Naive thymus-derived CD4-positive, alpha-beta T cell (primary cell): ENCODE measurements at places on chromosomes 7 and 10.

- no peaks in the 10 kb centered on the region for H3K4me1 ChIP-seq
- no peak overlapping the region for H3K27ac ChIP-seq
- H3K4me3 ChIP-seq: no peak overlapping the region
- DNase-seq: no peak
Observed at GRCh38 chr10:69677985-69678654, 48.1 kb downstream of the FAM241B start.

GRCh38 chr10:87545783-87546182, 41.1 kb downstream of the MINPP1 start:
- H3K4me3 ChIP-seq: no peak overlapping the region
- peaks cover 7% of the 10 kb centered on the region for H3K4me1 ChIP-seq
- no peak overlapping the region for H3K27ac ChIP-seq
- H3K36me3 ChIP-seq: peaks cover 4% of the 10 kb centered on the region
- no peak for DNase-seq
- no peaks in the 10 kb centered on the region for H3K27me3 ChIP-seq

DNA sequence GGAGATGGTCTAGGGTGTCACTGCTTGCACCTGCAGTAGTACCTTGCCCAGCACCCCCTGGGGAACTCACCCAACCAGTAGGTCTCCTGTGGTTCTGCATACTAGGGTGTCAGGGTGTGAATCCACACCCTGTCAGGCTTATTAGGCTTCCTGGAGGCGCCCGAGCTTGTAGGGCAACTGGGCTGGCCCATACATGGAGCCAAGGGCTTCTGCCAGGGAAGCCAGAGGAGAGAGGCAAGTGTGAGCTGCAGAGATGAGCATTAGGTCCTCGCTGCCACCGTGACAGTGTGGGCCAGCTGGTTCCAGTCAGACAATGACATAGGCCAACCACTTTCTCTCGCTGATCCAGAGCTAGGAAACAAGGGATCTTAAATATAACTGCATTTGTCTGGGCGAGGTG, 11.2 kb downstream of the MXI1 start:
- H3K4me1 ChIP-seq: peaks cover 35% of the 10 kb centered on the region
- no peak overlapping the region for H3K4me3 ChIP-seq
- H3K27ac ChIP-seq: no peak overlapping the region
- no peak for DNase-seq
- no peaks in the 10 kb centered on the region for H3K36me3 ChIP-seq

GRCh38 chr7:34709771-34710170, 51.8 kb downstream of the NPSR1 start:
- no peaks in the 10 kb centered on the region for H3K4me1 ChIP-seq
- H3K4me3 ChIP-seq: no peak overlapping the region
- no peaks in the 10 kb centered on the region for H3K36me3 ChIP-seq

DNA sequence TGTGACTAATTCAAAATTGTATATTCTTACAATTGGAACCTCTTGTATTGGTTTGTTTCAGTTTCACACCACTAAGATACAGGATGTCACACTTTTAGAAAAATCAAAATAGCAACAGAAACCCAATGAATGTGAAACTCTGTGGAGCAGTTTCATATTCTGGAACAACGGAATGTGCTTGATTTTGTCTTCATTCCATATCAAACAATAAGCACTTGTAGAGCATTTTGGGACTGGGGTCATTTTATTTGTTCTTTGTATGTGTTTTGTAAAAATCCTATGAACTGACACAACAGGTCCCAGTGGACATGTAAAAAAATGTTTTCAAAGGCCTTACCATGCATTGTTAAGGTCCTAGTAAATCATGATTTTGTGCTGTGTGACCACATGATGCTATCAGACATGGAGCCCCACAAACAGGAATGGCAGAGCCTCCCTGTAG, 123.1 kb downstream of the DKK1 start:
- no peaks in the 10 kb centered on the region for H3K4me1 ChIP-seq
- H3K36me3 ChIP-seq: no peaks in the 10 kb centered on the region
- no peaks in the 10 kb centered on the region for H3K27me3 ChIP-seq
- no peak overlapping the region for H3K4me3 ChIP-seq
- no peak overlapping the region for H3K27ac ChIP-seq

DNA sequence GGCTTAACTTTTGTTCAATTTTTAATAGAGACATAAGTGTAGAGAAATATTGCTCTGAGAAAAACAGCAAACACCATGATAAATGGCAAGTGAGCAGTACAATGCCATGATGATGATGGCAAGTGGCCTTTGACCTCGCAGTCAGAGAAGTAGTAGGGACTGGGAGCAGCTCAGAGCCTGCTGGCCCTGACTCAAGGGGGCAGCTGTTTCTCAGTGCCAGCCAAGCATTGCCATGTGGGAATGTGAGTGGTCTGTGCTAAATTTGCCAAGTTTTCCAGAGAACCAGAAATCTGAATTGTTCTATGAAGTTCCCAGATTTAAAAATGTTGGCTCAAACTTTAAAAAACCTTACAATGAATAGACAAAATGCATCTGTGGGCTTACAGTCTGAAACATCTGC, 187.9 kb downstream of the BICC1 start:
- no peak overlapping the region for H3K4me3 ChIP-seq
- DNase-seq: no peak
- no peaks in the 10 kb centered on the region for H3K4me1 ChIP-seq

DNA sequence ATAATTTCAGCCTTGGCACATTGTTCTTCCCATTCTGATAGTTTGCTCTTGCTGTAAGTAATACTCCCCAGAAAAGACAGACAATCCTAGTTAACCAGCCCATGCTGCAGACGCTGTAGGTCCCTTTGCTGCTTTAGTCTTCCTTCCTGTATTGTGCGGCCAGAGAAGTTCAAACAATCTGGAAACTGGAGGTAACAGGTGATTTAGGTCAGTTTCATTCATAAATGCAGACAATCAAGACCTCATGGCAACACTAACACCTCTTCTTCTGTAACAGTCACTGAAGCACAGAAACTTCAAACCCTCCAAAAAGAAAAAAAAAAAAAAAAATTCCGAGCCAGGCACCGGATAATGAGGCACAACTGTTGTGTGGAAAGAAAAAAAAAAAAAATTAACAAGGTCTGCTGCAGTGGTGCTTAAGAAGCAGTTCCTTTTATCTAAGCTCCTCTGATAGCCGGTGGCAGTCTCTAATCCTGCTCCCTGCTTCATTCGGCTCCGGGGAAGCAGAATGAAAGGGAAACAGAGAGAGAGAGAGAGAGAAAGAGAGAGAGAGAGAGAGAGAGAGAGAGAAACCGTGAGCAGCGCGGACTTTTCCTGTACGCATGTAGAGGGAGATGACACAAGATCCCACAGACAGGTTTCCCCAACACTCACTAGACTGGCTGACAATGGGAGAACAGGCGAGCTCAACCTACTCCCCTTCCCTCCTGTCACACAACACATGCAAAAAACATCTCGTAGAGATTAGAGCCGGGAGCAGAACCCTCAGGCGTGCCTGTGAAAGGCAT, at the start of gene SEMA3A:
Gene SEMA3A, minus strand, starts transcription at position 306 of the 788 bp plus-strand sequence. Its CDS starts 203 bp downstream, at position 103.
- H3K4me3 ChIP-seq: peak within 1 kb of the TSS; percentile 59
- peaks cover 7% of the 10 kb centered on the region for H3K4me1 ChIP-seq
- H3K36me3 ChIP-seq: no peaks in the 10 kb centered on the region
- H3K27me3 ChIP-seq: no peaks in the 10 kb centered on the region
- DNase-seq: peak; percentile 38
- peak within 1 kb of the TSS; percentile 2 for H3K27ac ChIP-seq

DNA sequence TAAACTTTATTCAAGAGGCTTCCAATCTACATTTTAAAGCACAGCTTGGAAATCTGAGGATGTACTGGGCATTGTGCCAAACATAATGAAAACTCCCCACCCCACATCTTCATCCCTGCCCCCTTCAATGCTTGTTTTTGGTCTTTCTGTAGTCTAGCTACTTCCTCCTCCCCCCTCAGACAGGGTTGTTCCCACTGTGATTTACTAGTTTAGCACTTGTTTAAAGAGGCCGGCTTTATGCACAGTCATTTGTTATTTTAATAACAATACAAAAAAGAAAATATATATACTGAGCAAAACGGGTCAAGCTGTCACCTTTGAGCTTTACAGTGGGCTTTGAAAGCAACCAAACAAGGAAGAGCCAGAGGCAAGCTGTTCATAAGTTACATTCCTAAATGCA, 132.6 kb downstream of the CHRM2 start:
- DNase-seq: no peak
- no peak overlapping the region for H3K27ac ChIP-seq
- H3K4me1 ChIP-seq: no peaks in the 10 kb centered on the region
- H3K27me3 ChIP-seq: no peaks in the 10 kb centered on the region
- H3K4me3 ChIP-seq: no peak overlapping the region

DNA sequence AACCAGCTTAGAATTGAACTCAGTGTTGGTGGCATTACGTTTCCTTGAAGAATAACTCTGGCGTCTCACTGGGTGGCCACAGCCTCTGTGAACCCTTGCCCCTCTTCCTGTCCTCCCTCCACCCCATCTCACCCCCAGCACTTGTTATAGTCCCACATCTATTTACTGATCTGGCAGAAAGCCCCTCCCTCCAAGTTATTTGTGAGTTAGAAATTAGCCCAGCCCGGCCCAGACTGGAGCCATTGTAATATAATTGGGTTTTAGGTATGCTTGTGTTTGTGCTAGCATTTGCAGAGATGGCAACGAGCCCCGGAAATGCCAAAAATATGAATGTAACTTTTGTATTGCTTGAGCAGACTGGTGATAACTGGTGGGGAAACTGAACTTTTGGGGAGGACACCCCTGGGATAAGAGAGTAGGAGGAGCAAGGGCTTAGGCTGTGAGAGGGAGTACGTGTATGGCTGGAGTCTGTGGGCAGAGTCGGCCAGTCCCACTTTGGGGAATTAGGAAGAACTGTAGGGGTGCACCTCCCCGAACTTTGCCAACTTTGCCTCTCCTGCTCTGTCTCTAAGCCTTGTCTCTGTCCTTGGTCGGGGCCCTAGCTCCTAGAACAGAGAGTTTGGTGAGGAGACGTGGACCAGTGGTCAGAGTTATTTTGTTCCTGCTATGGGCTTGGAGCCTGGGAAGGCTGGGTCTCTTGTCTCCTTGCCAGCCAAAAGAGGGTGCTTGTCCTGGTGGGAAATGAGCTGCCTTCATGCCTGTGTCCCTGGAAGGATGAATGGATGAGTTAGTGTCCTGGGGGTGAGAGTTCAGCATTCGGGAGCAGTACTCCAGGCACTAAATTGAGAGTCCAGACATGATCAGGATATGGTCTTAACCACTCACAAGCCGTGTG, 19.3 kb upstream of the TRIM8 start:
- no peak for DNase-seq
- no peak overlapping the region for H3K4me3 ChIP-seq
- H3K27me3 ChIP-seq: no peaks in the 10 kb centered on the region
- H3K36me3 ChIP-seq: no peaks in the 10 kb centered on the region
- no peaks in the 10 kb centered on the region for H3K4me1 ChIP-seq
- no peak overlapping the region for H3K27ac ChIP-seq

DNA sequence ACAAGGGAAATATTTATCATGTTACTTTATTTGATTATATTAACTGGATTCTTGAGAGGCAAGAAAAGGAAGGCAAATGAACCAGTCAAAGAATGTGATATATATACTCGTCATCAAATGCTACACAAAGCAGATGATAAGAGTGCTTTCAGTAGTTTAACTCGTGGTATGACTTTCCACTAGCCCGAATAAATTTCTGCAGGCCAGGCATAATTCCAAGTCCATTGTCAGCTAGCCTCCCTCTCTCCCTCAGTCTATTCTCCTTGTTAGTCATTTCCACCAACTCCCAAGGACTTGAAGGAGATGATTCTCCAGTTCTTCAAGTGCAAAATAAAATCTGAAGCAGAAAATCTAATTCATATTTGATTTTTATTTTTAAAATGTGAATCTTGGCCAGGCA, 190.5 kb downstream of the GLI3 start:
- no peak overlapping the region for H3K27ac ChIP-seq
- no peak for DNase-seq
- no peaks in the 10 kb centered on the region for H3K27me3 ChIP-seq

- no peak overlapping the region for H3K4me3 ChIP-seq
- no peak overlapping the region for H3K27ac ChIP-seq
- H3K4me1 ChIP-seq: no peaks in the 10 kb centered on the region
- DNase-seq: no peak
Observed at GRCh38 chr7:163971-164881, 28.1 kb upstream of the FAM20C start.

- H3K27ac ChIP-seq: no peak overlapping the region
- no peaks in the 10 kb centered on the region for H3K4me1 ChIP-seq
- H3K4me3 ChIP-seq: no peak overlapping the region
- no peaks in the 10 kb centered on the region for H3K27me3 ChIP-seq
Observed at GRCh38 chr7:141324870-141325269, 226.3 kb upstream of the AGK start.

GRCh38 chr7:55548295-55548731, 24.0 kb downstream of the VOPP1 start:
- H3K27me3 ChIP-seq: no peaks in the 10 kb centered on the region
- H3K36me3 ChIP-seq: no peaks in the 10 kb centered on the region
- no peak for DNase-seq
- H3K4me3 ChIP-seq: no peak overlapping the region

DNA sequence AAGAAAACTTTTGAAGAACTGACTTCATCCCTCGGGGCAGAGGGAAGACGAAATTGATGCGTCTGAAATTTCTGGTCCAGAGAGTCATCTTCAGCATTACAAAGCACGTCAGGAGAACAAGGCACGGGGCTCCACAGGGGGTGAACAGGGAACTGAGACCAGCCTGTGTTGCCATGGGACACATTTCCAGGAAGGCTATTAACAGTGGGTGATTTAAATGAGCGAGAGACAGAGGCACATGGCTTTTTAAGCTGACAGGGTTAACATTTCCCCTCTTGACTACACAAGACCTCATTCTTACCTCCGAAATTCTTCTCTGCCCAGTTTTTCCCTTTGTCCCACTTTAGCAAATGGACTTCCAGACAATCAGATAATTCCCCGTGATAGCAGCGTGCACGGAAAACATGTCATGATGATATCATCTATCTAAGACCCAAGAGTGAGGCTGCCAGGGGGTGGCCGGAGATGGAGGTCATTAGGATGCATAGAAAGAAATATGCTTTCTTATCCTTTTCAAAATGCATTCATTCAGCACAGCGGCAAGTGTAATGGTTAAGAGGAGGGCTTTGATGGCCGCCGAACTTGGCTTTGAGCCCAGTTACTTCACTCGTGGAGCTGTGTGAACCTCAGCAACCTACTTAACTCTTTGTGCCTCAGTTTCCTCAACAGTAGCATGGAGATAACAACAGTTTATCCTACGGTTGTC, 248.0 kb downstream of the PRPF18 start:
- H3K4me3 ChIP-seq: no peak overlapping the region
- no peak for DNase-seq
- no peaks in the 10 kb centered on the region for H3K27me3 ChIP-seq
- H3K27ac ChIP-seq: no peak overlapping the region
- no peaks in the 10 kb centered on the region for H3K4me1 ChIP-seq

- H3K36me3 ChIP-seq: no peaks in the 10 kb centered on the region
- no peak overlapping the region for H3K27ac ChIP-seq
- H3K4me1 ChIP-seq: no peaks in the 10 kb centered on the region
- no peak overlapping the region for H3K4me3 ChIP-seq
Observed at GRCh38 chr10:75982611-75983369, 551.4 kb downstream of the LRMDA start.

GRCh38 chr7:69732203-69732602, 133.9 kb downstream of the AUTS2 start:
- no peaks in the 10 kb centered on the region for H3K27me3 ChIP-seq
- no peaks in the 10 kb centered on the region for H3K4me1 ChIP-seq
- no peaks in the 10 kb centered on the region for H3K36me3 ChIP-seq
- H3K4me3 ChIP-seq: no peak overlapping the region
